ENCODE measurements at places on chromosomes 11 and 22. TPM values are rescaled to one million over a fixed set of nuclear protein-coding genes. Genes with fewer than 3 reads are reported as not detected.

Gene CBL
- 6.4 TPM for total RNA-seq

Gene OR10V1
- total RNA-seq: not detected

Gene APOC3
- total RNA-seq: not detected

Gene ALDH3B2
- 17.9 TPM for total RNA-seq

Gene TNNI2
- not detected for total RNA-seq

DNA sequence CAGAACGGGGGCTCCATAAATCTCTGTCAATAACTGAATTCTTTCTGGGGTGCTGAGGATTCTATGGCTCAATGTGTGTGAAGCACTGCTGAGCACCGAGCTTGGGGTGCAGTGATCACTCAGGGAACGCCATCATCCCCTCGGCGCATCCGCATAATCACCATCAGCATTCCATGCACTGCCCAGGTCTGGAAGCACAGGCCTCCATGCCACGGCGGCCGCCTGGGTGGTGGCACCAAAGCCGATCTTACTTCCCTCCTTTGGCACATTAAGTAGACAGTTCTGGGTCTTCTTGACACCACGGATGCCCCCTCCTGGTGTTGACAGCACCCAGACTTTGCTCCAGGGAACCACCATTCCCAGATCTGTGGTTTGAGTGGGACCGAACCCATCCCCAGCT lies 15.6 kb downstream of the LTO1 start:
- no peak for DNase-seq

DNA sequence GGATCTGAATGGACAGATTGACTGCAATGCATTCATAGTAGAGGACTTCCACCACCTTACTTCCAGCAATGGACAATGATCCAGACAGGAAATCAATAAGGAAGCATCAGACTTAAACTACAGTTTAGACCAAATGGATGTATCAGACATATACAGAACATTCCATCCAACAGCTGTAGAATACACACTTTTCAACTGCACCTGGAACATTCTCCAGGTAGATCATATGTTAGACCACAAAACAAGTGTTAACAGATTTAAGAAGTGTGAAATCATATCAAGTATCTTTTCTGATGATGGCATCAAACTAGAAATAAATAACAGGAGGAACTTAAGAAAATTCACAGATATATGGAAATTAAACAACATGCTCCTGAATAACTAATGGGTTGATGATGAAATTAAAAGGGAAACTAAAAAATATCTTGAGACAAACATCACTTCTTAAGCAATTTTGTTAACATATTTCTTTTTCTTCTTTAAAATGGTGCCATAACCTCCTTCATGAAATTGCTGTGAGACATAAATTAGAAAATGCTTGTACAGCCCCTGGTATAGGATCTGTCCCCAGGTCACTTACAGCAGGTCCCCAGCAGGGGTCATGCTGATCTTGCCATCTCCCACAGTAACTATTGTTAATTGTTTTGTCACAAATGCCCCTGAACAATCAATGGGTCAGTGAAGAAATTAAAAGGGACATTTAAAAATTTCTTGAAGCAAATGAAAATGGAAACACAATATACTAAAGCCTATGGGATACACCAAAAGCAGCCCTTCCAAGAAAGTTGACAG lies 100.0 kb upstream of the OR4B1 start:
- DNase-seq: peak; percentile 74

DNA sequence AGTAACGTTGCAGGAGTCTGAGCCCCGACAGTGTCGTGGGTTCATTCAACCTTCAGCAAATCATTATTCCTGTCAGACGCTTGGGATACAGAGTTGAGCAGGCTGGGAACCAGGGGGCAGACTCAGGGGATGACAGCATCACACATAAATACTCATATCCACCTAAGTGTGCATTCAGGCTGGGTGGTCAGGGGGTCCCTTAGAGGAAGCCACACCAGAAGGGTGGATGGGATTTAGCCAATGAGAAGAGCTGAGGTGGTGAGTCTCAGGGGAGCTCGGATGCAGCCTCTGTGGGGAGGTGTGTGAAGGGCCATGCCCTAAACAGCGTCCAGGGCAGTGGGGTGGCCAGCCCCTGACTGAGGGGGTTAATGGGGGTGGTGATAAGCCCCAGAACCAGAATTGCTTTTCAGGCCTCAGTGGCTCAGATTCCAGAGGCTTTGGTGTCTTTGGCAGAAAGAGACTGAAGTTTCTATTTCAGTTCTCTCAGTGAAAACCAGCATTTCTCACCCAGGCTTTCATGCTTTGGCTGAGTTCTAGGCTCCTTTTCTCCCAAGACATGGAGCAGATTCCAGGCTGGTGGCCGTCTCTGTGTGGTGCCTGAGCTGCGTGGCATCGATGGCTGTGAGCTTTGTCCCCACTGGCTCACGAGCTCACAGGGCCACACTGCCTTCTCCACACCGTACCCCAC lies 83.9 kb upstream of the CLDN5 start:
- DNase-seq: no peak

- DNase-seq: peak; percentile 27
Observed at GRCh38 chr11:96052921-96053651, 129.2 kb upstream of the MTMR2 start.

GRCh38 chr11:70462818-70463477 lies 64.6 kb downstream of the CTTN start:
- DNase-seq: no peak
